Muscle of leg (tissue), 16 donors: ENCODE measurements at places on chromosomes 12 and 14. TPM values are rescaled to one million over a fixed set of nuclear protein-coding genes. Genes with fewer than 3 reads are reported as not detected.

Gene DAO
- polyA plus RNA-seq: 0.17 TPM

Gene KMT2D
- 53.1 TPM for polyA plus RNA-seq

Gene NGB
- polyA plus RNA-seq: not detected

Gene ACAD10
- polyA plus RNA-seq: 17.3 TPM

Gene NFATC4
- 53.8 TPM for polyA plus RNA-seq

Gene OR6C2
- polyA plus RNA-seq: not detected

Gene KRT73
- not detected for polyA plus RNA-seq

Gene ASCL1
- not detected for polyA plus RNA-seq

Gene KRT80
- 1.8 TPM for polyA plus RNA-seq

GRCh38 chr14:24847568-24848095, 202.3 kb downstream of the STXBP6 start:
- DNase-seq: no peak

DNA sequence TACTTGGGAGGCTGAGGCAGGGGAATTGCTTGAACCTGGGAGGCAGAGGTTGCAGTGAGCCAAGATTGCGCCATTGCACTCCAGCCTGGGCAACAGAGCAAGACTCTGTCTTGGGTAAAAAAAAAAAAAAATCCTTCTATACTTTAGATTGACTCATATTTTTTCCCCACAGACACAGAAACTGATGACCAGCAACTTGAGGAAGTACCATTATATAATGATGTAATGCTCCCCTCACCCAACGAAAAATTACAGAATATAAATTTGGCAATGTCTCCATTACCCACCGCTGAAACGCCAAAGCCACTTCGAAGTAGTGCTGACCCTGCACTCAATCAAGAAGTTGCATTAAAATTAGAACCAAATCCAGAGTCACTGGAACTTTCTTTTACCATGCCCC, 24.3 kb upstream of the SNAPC1 start:
- DNase-seq: no peak

DNA sequence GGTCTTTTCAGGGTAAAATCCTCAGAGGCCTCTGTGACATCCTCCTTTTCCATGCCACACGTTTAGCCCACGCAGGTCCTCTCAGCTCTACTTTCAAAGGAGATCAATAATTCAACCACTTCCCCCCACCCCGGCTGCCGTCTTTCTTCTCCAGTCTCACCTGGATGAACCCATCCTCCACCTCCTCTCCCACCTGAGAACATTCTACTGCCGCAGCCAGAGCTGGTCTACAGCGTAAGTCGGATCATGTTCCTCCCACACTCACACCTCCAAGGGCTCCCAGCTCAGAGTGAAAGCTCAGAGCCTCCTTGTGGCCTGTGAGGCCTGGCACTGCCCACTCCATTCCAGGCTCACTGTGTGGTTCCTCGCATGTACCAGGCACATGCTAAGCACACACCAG, 246.6 kb downstream of the CHST11 start:
- no peak for DNase-seq

GRCh38 chr14:35346738-35347322, 54.6 kb downstream of the PSMA6 start:
- no peak for DNase-seq

GRCh38 chr14:63563370-63564026, 20.3 kb upstream of the PPP2R5E start:
- no peak for DNase-seq

DNA sequence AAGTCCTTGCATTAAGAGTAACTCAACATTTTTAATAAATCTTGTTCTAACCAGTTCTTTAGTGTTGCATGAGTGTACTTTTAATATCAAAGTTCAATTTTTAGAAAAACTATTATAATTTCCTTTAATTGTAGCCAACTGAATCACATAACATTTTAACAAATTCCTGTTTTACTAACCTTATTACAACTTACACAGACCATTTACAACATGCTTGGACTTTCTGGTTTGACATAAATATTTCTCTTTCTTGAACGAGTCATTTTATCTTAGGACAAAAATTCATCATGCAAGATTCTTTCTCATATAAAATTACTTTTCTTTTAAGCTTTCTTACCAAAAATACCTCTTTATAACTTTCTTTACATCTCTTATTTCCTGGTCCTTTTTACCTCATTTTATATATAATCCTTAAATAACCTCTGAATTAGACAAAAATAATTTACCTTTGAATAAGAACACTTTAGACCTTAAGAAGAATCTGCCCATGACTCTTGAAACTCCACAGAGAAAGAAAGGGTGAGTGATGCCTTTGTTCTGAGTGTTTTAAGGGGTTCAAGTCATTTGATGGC, 3.9 kb downstream of the SLCO1A2 start:
- no peak for DNase-seq

GRCh38 chr12:80118565-80119324, 19.4 kb downstream of the OTOGL start:
- peak; percentile 50 for DNase-seq

DNA sequence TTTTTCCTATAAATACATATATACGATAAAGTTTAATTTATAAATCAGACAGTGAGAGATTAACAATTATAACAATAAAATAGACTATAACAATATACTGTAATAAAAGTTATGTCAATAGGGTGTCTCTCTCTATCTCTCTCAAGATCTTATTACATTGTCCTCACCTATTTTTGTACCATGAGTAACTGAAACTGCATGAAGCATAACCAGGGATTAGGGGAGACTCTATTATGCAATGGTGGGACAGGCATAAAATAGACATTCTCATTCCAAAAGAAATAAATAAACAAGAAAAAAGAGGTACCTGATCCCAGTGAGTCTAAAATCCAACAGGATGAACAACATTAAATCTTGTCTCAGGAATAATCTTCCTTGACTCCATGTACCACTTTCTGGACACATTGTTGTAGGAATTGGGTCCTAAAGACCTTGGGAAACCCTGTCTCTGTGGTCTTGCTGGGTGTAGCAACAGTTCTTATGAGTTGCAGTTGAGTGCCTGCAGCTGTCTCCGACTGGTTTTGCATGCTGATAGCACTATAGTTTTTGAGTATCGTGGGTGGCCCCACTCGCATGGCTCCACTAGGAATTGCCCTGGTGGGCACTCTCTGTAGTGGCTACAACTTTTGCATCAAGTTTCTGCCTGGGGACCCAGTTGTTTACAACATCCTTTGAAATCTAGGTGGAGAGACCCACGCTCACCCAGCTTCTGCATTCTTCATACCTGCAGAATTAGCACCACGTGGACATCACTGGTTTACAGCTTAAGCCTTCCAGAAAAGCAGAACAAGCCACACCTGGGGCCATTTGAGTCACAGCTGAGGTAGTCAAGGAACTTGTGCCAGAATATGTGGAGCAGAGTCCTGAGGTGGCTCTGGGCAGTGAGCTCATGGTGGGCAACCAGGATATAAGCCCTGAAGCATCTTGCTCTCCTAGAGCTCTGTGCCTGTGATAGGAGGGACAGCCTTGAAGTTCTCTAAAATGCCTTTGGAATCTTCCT, 204.7 kb downstream of the KITLG start:
- no peak for DNase-seq

DNA sequence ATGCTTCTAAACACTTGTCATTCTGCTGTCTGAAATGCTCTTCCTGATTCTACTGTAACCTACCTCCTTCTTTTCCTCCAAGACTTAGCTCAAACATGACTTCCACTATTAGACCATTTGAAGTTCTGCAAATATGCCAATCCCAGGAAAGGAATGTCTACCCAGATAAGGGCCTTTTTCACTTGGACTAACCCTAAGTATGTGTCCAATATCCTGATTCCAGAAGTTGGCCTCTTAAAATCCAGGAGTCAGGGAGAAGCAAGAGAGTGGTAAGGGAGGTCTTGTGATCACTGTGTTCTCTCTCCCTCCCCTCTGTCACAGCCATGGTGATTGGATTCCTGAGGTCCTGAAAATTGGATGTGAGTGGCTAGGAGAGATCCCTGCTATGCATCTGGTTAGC, 30.2 kb downstream of the ADCY6 start:
- DNase-seq: no peak

GRCh38 chr12:74896186-74896585, 313.5 kb downstream of the KCNC2 start:
- no peak for DNase-seq

DNA sequence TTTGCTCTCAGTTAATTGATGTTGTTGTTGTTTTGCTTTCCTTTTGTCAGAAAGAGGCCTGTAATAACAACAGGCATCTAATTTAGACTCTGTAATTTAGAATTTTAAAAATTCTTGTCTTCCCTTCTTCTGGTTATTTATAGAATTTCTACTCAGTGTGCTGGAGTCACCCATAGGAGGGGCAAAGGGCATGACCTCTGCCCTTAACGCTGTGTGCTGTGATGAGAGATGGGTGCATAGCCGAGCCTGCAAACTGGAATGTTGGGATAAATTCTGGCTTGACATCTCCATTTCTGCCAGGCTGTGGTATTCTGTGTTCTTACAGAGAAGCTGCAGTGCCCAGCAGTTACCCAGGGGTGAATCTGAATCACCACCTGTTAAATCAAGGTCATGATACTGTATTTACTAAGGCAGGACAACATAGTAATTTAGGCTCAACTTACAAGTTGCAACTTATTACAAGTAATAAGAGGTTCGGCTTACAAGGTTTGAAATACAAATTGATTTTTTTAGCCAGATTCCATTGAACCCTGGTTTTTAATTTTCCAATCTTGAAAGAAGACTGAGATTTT, 53.3 kb downstream of the TRAF3 start:
- no peak for DNase-seq

- peak; percentile 51 for DNase-seq
These were observed 26.8 kb upstream of the BMAL2 start for GRCh38 chr12:27305673-27306456.

- DNase-seq: no peak
These were observed 11.3 kb downstream of the ARL6IP4 start for GRCh38 chr12:122991623-122992275.

DNA sequence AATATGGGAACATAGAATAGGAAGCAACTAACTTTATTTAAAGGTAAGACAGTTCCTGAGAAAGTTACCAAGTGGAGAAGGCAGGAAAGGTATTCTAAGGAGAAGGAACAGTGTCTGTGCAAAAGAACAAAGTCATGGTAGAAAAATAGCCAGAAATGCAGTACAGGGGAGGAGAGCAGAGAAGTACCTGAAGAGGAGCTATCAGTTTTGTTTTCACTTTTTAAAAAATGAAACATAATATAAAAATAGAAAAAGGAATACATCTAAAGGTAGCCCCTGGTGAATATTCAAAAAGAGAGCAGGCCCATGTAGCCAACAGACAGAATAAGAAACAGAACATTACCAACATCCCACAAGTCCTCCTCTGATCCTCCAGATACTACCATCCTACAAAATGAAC, 408.7 kb downstream of the ADAMTS20 start:
- no peak for DNase-seq

DNA sequence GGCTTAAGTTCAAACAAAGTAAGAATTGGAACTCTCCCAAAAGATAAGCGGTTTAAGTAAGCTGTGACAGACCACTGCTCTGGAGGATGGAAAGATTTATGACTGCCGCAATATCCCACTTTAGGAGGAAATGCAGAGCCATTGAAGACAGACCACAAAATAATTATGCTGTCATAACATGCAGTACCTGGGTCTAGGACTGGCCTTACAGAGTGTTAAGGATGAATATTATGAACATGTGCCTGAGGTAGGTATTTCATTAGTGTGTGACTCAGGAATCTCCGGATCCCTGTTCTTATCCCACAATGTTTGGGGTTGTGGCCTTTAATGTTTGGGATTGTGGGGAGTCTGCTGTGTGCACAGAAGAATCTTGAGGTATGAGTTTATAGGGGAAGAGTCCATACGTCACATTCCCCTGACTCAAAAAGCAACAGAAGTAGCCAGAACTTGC, 114.9 kb downstream of the SAMD4A start:
- no peak for DNase-seq

- DNase-seq: no peak
These were observed 435.0 kb downstream of the NELL2 start for GRCh38 chr12:44441155-44441554.

DNA sequence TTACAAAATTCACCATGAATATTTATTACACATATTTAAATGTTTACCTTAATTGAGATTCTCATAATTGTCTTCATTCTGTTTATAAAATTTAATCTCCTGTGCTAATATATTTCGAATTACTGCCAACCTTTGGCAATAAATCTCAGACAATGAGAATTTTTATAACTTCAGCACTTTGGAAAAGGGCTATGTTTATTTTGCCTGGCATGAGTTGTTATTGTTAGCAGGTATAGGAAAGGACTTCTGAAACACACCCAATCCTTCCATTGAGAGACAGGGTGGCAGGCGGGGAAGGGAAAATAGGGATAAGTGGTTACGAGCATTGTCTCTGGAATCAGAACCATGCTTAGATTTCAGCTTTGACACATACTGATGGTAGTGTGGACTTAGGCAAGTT, 12.1 kb upstream of the MSRB3 start:
- no peak for DNase-seq

DNA sequence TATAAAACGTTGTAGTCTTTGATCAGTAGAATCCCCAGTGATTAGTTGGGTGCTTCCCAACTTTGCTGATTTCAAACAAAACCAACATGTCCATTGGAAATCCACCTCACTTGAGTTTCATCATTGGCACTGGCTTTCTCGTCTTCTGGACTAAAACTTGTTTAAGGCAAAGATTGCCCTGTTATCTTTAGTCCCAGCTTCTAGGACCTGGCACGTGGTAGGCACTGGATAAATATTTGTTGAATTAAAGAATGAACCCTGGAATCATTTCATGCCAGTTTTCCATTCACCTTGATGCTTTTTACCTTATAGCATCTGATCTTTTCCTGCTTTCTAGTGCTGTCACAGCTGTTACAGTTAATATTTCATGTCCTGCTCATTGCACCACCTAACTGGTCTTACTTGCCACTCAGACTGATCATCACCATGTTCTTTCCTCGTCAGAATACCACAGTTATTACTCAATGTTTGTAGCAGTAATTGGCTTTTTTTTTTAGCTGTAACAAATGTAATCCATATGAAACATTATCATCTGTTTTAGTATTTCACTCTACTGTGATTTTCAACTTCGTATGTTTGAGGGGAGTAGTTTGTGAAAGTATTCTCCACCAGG, 7.3 kb upstream of the C12orf50 start:
- peak; percentile 10 for DNase-seq

DNA sequence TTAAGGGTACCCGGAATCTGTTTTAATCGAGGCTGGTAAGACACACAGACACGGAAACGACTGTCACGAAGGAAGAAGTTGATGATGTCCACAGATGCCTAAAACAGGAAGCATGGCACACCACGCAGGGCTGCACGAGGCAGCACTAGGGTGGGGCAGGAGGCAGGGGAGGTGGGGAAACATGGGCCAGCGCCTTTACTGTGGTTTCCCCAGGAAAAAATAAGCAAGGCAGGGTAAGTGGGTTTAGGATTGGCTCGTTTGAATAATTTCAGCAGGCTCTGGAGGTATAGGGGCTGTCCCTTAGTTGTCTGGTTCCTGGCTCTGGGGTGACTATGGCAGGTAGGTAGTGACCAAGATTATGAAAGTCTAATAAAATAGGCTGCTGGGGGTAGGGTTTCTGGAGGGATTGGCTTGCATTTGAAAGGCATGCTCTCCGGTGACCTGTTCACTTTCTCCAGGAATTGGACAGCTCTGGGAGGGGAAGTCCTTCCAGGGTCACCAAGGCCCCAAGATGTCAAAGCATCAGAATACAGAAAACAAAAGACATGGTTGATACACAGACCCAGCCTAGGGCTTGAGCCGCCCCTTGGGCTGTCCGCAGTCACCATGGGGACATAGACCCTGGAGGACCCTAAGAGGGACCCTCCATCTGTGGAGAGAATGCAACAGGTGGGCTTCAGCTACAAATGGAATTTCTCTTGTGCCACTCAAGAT, 35.3 kb downstream of the MAP1LC3B2 start:
- peak; percentile 64 for DNase-seq
